Stimulated activated CD8-positive, alpha-beta memory T cell treated with anti-CD3 and anti-CD28 coated beads, Interleukin-2, amount 100 ng/mL, for 48 hours (primary cell): ENCODE measurements at places on chromosomes 16 and 17.
A peak's percentile ranks its signal among the peaks of the same experiment; 100 is the strongest.

- DNase-seq, result no peak
These were observed 1.2 kb downstream of the COASY start for GRCh38 chr17:42563143-42563509.

DNA sequence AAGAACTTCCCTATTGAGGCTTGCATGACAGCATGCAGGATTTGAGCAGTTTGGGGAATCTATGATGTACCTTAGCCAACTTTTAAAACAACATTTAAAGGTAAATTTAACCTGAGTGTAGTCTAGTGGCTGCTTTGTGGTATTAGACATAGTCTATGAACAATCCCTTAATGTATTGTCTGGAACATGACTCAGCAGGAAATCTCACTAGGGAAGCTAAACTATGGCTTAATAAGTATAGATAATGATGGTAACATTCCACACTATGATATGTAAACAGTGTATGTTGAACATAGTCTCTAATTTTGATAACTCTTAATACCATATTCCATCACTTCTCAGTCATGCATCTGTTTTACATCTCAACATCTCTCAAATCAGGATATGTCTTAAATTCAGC is 52.1 kb upstream of the SLC12A3 start:
- no peak for DNase-seq

DNA sequence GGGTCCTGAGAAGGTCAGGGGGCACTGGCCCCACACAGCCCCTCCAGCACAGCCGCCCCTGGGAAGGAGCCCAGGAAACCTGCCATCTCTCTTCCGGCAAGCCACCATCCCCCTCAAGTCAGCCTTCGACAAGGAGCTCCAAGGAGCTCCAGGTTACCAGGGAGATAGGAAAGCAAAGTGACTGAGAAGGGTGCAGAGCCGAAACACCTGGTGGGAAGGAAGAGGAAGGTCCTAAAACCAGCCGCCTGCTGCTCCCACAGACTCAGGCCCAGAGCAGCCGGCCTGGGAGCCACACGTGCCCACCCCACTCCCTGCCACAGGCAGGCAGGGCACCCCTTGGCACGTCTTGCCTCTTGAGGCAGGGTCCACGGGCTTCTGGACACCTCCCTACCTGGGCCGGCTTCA is 80.7 kb downstream of the TIMM22 start:
- no peak for DNase-seq

- DNase-seq, result no peak
These were observed 2.9 kb downstream of the SRSF2 start for GRCh38 chr17:76734080-76734840.

DNA sequence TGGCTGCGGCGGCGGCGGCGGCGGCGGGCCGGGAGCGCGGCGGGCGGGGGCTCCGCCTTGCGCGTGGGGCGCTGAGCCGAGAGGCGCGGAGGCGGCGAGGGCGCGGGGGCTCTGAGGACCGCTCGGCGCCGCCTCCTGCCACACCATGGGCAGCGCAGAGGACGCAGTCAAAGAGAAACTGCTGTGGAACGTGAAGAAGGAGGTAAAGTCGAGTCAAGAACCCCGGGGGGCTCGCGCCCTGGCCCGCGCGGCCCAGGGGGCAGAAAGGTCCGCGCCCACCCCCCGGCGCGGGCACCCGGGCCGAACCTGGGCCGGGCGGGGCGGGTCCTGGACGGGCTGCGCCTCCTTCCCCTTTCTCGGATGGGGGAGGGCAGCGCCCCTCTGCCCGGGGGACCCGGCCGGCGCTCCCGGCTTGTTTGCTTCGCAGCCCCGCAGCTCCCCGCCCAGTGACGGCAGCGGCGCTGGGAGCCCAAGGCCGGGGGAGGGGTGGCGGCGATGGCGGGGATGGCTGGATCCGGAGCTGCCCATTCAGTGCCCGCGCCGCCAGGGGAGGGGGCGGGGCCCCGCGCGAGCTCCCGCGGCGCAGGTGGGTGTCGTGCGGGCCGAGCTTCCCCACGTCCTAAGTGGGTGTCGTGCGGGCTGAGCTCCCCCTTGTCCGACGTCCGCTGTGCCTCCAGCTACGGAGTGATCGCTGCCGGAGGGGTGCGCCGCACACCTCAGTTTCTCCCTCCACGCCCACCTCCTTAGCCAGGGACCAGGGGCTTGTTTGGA is 428 bp downstream of the SGSM2 start:
- DNase-seq, result peak; percentile 46
